ENCODE measurements at places on chromosomes 16 and 17.

DNA sequence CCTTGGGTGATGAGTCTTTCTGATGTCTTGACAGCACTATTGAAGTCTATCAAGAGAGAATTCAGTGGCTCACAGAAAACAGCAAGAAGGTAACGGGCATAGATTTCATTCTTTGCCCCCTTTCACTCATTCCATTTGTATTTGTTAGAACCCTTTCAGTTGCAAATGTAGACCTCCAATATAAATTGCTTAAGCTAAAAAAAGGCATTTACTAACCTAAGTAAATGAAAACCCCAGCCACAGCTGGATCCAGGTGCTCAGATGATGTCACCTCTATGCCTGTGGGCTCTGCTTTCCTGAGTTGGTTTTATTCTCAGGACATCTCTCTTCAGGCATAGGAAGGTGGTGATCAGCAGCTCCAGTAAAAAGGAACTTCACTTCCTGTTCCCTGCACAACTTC is 11.1 kb downstream of the VWA3A start:
- no peak for DNase-seq

- DNase-seq: no peak
Measured at GRCh38 chr16:2056681-2057407, 9.1 kb downstream of the TSC2 start.

DNA sequence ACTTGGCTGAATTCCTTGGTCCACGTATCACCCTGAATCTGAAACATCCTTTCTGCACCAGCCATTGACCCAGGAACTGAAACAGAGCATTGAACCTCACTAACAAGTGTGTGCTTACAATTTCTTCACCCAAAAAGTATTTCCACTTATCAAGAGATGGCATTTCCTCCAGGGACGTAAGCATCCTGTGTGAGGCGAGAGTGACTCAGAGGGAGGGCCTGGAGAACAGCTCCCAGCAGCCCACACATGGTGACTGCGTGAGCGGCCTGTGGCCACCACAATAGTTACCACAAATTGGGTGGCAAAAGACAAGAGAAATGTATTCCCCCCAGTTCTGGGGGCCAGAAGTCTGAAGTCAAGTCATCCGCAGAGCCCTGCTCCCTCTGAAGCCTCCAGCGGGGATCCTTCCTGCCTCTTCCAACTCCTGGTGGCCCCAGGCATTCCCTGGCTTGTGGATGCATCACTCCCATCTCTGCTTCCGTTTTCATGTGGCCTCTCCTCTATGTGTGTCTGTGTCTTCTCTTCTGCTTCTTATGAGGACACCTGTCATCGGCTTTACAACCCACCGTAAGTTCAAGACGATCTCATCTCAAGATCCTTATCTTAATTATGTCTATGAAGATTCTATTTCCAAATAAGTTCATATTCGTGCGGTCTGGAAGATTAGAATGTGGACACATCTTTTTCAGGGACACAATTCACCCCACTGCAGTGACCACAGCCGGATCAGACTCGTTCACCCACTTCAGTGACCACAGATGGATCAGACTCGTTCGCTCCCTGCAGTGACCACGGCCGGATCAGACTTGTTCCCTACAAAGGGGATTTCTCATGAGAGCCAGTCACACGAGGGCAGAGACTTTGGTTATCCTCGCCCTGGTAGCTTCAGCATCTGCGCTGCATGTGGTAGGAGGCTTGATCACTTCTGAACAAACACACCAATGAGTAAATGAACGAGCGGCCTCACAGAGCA is 122.6 kb upstream of the FOXF1 start:
- no peak for DNase-seq

GRCh38 chr17:36850790-36851189 is 86.5 kb upstream of the LHX1 start:
- DNase-seq: no peak

DNA sequence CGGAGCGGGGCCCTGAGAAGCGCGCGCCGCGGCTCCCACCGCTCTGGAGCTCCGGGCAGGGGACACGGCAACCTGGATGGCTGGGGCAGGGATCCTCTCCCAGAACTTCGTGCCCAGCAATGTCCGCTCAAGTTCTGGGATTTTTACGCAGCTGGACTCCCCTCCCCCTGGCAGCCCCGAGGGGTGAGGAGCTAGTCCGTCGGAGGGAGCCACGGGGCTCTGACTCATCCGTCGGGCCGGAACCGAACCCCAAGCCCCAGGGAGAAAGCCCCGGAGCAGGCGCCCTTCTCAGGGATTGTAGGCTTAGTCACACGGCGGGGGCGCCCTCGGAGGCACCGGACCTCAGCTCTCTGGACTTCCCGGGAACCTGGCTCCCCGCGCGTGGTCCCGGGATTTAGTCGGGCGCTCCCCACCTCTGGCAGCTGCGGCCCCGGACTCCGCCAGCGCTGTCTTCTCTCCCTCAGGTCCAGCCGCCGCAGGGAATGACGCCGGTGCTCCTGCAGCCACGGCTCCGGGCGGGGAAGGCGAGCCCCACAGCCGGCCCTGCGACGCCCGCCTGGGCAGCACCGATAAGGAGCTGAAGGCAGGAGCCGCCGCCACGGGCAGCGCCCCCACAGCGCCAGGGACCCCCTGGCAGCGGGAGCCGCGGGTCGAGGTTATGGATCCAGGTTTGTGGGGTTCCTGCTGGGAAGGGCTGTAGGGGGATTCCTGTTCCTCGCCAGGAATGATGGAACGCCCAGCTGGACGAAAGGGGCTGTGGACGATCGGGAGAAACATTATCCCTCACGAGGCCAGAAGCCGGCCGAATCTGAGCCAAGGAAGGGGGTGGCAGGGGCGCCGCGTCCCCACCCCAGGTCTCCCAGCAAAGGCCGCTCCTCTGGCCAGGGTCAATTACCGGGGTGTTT is 830 bp downstream of the SPHK1 start:
- peak; percentile 15 for DNase-seq

DNA sequence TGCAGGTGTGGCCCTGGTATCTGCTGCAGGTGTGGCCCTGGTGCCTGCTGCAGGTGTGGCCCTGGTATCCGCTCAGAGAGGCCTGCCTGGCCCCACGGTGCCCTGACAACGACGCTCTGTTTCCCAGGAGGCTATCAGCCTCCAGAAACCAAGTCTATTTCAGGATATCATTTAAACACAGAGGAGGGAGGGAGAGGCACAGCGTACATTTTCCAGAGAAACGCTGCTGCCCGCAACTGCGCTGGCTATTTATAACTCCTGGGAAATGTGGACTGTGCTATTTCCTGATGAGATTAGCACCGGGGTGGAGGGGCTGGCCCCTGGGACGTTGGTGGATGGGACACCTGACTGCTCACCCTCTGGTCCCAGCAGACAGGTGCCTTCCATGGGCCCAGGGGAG is 22.5 kb downstream of the TIMM22 start:
- DNase-seq: no peak

DNA sequence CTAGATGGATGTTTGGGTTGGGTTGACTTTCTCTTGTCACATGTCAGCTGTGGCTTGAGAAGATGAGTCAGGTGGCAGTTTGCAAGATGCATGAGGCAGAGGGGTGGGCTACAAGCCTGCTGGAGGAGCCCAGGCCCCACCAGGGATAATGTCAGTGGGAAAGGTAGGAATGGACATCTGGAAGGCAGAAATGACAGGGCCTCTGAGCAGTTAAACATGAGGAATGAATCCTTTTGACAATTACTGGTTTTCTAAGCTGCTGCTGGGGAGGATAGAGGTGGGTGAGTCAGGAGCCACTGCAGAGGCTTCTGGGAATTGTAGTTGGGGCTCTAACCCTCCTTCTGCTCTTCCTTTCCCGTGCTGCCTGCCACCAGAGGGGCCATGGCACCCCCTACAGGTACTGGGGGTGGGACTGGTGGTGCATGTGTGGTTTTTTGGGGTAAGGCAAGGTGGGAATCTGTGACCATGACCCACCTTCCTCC is 15.7 kb downstream of the SLC52A1 start:
- no peak for DNase-seq

- no peak for DNase-seq
Measured at GRCh38 chr16:10988879-10989278, 44.5 kb downstream of the CLEC16A start.

GRCh38 chr17:46764709-46765401 is 53.6 kb downstream of the WNT3 start:
- no peak for DNase-seq

- no peak for DNase-seq
Measured at GRCh38 chr17:29412780-29413565, 22.8 kb downstream of the TAOK1 start.

DNA sequence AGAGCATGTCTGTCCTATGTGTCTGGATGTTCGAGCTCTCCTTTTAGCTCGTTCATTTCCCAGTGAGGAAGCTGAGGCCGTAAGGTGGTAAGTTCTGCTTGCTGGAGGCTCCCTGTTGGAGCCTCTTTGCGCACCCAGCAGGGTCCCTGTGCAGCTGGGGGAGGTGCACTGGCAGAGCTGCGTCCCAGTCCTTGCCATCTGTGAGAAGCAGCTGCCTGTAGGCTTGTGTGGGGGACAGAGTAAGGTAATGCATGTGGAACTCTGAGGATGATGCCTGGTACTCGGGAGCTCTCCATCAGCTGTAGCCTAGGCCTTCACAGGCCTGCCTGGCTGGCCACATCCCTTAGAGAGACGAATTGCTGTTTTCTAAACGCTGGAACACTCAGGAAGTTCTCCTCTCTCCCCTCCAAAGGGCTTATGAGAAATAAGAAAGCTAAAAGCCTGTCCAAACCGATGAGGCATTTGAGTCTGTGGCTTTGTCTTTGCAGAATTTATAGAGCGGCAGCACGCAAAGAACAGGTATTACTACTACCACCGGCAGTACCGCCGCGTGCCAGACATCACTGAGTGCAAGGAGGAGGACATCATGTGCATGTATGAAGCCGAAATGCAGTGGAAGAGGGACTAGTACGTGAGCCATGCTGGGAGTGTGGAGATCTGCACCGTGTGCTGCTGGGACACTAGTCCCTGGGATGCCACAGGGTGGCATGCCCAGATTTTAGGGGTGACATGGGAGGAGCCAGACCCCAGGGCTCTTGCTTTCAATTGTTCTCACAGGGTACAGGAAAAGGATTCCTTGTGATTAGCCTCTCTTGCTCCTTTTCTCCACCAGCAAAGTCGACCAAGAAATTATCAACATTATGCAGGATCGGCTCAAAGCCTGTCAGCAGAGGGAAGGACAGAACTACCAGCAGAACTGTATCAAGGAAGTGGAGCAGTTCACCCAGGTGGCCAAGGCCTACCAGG is 1.6 kb downstream of the NDUFB10 start:
- peak; percentile 20 for DNase-seq

DNA sequence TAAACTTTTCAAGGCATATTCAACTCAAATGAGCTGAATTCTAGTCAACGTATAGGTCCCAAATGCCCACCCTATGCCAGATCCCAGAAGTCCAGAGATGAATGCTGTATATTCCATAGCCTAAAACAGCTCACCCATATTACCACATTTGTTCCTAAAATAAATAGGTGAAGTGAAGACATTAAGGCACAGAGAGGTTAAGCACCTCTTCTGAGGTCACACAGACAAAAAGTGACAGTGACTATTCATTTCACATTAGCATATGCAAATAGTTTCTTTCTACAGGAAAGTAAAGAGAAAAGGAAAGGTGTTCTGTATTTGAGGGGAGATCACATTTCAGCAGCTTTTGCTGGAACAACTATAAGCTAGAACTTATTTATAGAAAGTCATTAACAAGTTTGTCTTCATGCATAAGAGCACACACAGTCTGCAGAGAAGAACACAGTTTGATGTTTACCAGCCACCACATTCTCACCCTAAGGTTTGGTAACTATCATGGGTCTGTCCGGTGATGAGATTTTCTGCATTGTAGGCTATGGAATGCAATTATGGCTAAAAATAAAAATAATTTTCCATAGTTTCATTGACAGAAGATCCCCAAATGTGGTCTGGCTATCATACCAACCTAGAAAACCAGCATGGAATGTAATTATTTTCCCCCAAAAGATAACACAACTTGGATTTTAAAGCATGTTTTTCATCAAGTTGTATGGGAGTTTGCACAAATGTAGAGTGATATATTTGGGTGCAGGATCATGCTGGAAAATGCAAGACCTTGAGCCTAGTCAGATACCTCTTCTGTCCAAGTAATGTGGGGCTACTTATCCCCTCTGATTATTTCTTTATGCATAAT is 402.1 kb downstream of the UTP18 start:
- DNase-seq: no peak

GRCh38 chr17:80265205-80266068 is 4.8 kb downstream of the RNF213 start:
- no peak for DNase-seq

GRCh38 chr16:78134944-78135619 is 35.6 kb downstream of the WWOX start:
- DNase-seq: no peak

DNA sequence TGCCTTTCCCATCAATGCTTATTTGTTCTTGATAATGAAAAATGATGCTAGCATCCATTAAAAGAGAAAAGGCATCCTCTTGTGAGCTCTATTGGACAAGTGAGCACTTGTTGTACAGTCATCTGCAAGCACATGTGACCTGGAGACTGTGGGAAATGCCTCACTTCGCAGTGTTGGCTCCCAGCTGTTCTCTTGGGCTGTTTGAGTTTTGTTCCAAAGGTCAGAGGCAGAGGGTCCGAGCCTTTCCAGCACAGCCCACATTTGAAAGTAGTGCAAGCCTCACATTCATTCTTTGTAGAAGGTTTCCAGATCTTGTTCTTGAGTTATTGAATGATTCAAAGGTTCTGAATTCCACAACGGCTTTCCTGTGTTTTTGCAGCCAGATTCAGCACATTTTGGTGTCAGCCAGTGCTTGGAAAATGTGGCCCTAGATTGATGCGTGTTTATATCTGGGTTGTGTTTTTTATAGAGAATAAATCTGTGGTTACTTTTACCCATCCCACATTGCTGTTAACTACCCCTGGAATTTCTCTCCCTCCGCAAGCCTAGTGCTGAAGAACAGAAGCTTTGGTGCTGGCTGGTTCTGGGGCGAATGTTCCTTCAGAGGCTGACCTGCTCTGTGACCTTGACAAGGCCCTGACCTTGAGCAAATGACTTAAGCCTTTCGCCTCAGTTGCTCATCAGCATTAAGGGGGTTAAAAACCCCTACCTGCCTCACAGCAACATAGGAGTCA is 49.8 kb downstream of the CDH1 start:
- no peak for DNase-seq

DNA sequence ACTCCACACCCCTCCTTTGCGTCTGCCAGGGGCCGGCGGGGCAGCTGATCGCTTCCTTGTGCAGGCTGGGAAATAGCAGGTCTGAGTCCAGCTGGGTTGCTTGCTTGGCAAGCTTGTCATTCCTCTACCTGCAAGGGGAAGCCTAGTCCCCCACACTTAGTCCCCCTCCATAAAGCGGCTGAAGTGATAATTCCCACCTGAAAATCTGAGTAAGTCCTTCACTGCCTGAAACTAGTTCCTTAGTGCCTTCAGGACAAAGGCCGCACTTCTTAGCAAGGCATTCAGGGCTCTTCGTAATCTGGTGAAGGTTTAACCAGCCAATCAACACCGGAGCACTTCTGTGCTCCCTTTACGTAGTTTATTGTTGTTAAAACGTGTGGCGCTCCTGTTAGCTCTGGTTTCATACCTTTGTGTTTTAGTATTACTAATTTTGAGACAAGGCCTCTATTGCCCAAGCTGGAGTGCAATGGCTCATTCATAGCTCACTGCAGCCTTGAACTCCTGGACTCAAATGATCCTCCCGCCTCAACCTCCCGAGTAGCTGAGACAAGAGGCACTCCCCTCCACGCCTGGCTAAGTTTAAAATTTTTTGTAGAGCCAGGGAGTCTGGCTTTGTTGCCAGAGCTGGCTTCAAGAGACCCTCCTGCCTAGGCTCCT is 817 bp downstream of the PSKH1 start:
- DNase-seq: no peak
